ENCODE measurements at places on chromosomes 6 and 20.

- DNase-seq, result no peak
Observed at GRCh38 chr6:68675548-68675947, 40.5 kb downstream of the ADGRB3 start.

- DNase-seq, result no peak
Observed at GRCh38 chr6:4017058-4017739, 61.7 kb downstream of the FAM217A start.

DNA sequence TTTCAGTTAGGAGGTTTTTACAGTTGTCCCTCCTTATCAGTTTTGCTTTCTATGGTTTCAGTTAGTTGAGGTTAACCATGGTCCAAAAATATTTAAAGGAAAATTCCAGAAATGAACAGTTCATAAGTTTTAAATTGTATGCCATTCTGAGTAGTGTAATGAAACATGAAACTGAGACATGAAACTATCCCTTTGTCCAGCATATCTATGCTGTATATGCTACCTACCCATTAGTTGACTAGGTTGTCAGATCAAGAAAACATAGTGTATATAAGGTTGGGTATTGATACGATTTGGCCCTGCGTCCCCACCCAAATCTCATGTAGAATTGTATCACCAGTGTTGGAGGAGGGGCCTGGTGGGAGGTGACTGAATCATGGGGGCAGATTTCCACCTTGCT, 39.1 kb downstream of the VGLL2 start:
- no peak for DNase-seq

DNA sequence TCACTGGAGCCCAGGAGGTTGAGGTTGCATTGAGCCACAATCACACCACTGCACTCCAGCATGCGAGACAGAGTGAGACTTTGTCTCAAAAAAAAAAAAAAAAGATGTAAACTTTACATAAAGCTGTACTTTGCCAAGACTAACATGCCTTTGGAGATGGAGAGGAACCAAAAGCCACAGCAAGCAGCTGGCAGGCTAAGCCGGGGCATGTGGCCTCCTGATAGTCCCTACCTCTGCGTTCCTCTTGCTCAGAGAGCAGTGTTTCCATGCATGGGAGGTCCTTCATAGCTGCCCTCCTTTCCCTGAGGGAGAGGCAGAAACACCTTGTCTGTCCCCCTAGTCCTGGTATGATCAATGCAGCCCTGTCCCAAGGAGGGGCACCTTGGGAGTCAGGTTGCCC, 35.2 kb downstream of the SPATA2 start:
- DNase-seq, result no peak

DNA sequence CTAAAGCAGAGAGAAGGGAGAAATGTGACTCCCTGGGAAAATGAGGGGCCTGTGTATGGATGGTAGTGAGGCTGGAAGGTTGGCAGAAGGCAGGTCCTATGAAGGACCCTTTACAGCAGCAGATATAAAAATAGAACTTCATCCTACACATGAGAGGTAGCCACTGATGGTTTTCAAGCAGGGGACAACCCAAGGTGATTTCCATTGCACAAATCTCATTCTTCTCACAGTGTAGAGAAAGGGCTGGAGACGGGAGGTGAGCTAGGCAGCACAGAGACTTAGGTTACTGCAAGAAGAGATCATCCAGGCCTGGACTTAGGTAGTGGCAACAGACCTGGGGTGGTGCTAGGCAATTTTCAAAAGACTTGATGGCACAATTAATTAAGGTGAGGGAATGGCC, 30.7 kb downstream of the TRAM2 start:
- DNase-seq, result no peak

DNA sequence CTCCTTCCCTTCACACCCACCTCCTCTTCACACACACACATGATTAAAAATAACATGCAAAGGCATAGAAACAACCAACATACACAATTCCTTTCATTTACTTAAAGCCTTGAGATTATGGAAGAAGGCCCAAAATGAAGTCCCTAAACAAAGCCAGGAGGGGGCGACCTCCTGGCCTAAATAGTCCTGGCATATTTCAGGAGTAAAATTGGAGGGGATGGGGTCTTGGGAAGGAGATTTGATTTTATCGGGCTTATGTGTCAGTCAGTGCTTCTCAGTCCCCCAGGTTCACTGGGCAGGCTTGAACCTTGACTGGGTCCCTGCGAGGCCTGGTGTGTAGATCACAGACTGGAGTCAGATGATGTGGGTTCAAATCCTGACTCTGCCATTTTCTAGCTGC, 266.4 kb downstream of the SAMD5 start:
- no peak for DNase-seq

GRCh38 chr6:131029626-131030297, 33.3 kb downstream of the EPB41L2 start:
- DNase-seq, result no peak

- no peak for DNase-seq
Observed at GRCh38 chr6:18302561-18303439, 38.5 kb upstream of the DEK start.

GRCh38 chr20:47262365-47263013, 94.0 kb downstream of the ZMYND8 start:
- no peak for DNase-seq

GRCh38 chr6:32045811-32046449, 7.7 kb downstream of the CYP21A2 start:
- no peak for DNase-seq

GRCh38 chr6:150891888-150892485, 26.5 kb downstream of the MTHFD1L start:
- DNase-seq, result peak; percentile 41

DNA sequence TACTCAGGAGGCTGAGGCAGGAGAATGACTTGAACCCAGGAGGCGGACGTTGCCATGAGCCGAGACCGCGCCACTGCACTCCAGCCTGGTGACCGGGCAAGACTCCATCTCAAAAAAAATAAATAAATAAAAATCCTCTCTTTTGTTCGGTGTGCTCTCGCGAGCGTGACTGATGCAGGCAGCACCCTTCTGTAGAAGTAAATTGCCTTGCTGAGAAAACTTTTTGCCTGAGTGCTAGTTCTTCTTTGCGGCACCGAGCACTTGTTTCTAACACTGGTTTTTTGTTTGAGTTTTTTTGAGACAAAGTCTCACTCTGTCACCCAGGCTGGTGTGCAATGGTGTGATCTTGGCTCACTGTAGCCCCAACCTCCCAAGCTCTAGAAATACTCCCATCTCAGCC, 30.5 kb downstream of the PLN start:
- DNase-seq, result no peak

DNA sequence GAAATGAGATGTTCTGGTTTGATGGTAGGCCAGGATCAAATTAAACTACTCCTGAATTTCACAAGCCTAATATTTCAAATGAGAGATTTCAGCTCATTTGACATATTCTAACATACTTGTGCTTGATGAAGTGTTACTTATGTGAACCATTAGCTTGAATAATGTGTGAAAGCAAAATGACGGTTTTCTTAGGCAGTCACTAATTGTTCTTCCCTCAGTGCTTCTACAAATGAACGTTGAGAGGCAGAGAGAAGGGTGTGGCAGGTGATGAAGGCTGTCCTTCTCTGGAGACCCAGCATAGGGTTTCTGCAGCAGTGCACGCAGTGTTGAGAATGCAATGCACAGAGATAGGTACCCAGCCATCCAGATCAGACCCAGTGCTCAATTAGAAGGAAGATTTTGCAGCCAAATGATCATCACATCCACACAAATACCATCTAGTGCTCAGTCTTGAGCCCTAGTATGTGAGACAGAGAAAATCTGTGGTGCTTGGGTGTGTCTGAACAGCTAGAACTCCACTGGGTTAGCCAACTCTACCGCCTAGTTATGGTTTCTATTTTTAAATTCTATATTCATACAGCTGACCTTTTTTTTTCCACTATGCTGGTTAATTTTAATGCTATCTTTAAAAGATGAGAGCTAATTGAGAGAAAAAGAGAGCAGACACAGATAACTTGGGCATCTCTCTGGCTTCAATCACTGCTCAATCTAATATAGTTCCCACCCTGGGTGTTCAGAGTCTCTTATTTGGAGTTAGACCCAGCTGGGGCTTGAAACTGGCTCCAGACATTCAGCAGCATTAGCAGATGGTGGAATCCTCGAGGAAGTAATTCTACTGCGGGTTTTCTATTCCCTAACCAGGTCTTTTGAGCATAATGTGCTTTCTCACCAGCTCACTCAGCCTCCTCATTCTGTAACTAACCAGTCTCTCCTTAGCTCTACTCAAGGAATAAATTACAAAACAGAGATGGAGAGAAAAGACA, 4.4 kb upstream of the MYLIP start:
- no peak for DNase-seq

GRCh38 chr6:144655376-144655775, 370.2 kb downstream of the UTRN start:
- DNase-seq, result no peak

- DNase-seq, result no peak
Observed at GRCh38 chr6:105272786-105273185, 93.0 kb upstream of the POPDC3 start.

- DNase-seq, result no peak
Observed at GRCh38 chr6:107676042-107676441, 148.1 kb downstream of the SCML4 start.

DNA sequence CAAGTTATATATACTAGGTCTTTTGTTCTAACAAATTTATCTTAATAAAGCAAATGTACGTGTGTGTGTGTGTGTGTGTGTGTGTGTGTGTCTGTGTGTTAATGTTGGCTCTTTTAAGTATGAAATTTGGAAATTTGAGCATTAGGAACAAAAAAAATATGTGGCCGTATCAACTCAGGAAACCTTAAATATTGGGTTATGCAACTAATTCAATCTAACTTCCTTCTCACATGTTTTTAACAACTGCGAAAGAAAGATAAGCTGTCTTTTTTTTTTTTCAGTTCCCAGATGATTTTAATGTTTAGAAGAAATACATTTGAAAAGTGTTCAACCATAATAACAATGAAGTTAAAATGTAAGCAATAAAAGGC, 616.4 kb upstream of the ARID1B start:
- DNase-seq, result no peak

GRCh38 chr6:167735951-167736288, 90.8 kb upstream of the AFDN start:
- no peak for DNase-seq

GRCh38 chr6:45200510-45200909, 127.6 kb upstream of the RUNX2 start:
- no peak for DNase-seq

DNA sequence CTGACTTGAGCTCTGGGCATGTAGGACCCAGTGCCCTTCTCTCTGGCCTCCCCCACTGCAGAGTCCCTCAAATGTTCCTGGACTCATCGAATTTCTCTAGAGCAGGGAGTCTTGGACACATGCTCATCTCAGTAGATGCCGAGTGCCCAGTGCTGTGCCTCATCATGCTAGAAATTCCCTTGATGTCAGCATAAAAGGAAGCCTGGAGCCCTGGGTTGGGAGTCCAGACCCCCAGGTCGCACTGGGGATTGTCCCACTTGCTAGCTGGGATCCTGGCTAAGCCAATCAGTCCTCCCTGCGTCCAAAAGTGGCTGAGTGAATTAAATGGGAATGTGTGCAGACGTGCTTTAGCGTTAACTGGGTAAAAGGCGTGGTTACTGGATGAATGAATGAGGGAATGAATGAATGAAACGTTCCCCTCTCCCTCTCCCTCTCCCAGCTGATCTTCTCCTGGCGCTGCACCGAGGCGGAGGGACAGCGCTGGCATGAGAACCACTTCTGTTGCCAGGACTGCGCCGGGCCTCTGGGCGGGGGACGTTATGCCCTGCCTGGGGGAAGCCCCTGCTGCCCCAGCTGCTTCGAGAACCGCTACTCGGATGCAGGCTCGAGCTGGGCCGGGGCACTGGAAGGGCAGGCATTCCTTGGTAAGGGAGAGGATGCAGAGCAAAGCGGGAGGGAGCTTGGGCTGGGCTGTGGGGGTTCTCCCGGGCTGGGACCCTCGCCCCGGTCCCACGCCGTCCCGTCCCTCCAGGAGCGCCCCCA, 1.6 kb upstream of the TOMM6 start:
- no peak for DNase-seq

DNA sequence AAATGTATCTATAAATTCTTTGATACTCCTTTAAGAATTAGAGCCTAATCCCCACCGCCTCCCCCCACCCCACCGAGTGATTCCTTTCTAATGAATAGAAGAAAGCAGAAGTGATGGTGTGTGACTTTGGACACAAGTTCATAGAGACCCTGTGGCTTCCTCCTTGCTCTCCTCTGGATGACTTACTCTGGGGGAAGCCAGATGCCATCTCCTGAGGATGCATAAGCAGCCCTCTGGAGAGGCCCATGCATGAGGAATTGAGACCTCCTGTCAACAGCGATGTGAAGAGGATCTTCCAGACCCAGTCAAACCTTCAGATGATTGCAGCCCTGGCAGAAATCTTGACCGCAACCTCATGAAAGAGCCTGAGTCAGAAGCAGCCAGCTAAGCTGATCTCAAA, 21.1 kb downstream of the AHCY start:
- no peak for DNase-seq

GRCh38 chr20:45088247-45088646, 12.7 kb downstream of the KCNS1 start:
- DNase-seq, result no peak

DNA sequence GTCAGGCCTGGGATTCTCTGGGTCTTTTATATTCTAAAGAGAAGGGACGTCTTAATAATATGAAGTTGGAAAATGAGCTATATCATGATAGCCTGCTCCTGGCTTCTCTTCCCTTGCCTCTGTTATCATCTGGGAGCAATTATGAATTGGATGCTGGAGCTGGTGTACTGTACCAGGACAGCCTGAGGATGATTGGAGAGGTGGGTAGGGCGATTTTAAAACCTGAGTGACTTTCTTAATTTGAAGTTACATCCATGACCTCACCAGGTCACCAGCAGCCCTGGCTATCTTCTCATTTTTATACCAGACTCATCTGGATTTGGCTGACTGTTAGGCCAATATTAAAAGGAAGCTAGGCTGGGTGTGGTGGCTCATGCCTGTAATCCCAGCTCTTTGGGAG, 317.6 kb downstream of the CLIC5 start:
- DNase-seq, result no peak

- no peak for DNase-seq
Observed at GRCh38 chr20:33568378-33568777, 78.5 kb downstream of the CBFA2T2 start.
